ENCODE measurements at places on chromosomes 12 and 14. TPM values are rescaled to one million over a fixed set of nuclear protein-coding genes. Genes with fewer than 3 reads are reported as not detected.

HEATR5A gene
- total RNA-seq: 34.0 TPM

KCNC2 gene
- not detected for total RNA-seq

KCNA5 gene
- not detected for total RNA-seq

KRT7 gene
- 1,019 TPM for total RNA-seq

CYP46A1 gene
- not detected for total RNA-seq

ZNF705A gene
- total RNA-seq: 0.10 TPM

CLEC2B gene
- 20.3 TPM for total RNA-seq

STAT6 gene
- total RNA-seq: 96.0 TPM

NOS1 gene
- not detected for total RNA-seq

SLC16A7 gene
- total RNA-seq: 12.4 TPM

SOX5 gene
- 2.6 TPM for total RNA-seq

MYF6 gene
- total RNA-seq: not detected
